Calu3 (cell line): ENCODE measurements at places on chromosomes 3 and 15.

DNA sequence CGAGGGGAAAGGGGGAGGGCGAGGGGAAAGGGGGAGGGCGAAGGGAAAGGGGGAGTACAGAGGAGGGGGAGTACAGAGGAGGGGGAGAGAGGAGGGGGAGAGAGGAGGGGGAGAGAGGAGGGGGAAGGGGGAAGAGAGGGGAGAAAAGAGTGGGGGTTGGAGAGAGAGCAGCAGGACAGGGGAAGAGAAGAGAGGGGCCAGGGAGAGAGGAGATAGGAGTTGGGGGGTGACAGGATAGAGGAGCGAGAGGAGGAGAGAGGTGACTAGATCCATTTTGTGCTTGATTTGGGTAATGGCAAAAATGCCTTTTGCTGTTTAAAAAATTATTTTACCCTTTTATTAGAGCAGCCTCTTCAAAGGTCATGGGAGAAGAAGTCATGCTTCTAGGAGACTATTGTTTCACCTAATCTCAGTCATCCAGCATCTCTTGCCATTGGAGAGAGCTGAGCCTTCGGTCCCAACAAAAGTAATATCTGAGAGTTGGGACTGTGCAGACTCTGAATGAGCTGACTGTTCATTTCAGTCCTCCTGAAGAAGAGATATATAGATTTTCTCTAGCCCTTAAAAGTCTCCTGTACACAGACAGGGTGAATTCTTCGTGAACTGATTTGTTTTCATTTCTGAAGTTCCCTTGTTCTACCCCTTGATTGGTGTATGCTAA lies 15.1 kb upstream of the TOP2B start:
- DNase-seq = no peak

GRCh38 chr15:100787567-100788417 lies 91.8 kb upstream of the ALDH1A3 start:
- no peak for DNase-seq

DNA sequence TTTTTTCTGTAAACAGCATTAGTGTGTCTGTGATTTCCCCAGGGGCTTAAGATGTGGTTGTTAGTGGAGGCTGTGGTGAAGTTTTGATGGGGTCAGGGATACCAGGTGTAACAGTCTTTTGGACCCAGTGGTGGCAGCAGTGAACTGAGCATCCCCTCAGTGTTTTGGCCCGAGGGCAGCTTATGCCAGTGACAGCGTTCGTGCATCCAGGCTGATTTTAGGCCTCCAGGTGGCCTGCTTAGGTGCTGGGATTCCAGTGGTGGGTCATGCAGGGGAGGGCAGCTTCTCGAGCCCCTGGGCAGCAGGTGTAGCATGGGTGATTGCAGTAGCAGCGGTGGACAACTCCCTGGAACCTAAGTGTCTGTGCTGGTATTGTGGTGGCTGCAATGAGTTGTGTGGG lies 29.2 kb downstream of the STT3B start:
- no peak for DNase-seq

DNA sequence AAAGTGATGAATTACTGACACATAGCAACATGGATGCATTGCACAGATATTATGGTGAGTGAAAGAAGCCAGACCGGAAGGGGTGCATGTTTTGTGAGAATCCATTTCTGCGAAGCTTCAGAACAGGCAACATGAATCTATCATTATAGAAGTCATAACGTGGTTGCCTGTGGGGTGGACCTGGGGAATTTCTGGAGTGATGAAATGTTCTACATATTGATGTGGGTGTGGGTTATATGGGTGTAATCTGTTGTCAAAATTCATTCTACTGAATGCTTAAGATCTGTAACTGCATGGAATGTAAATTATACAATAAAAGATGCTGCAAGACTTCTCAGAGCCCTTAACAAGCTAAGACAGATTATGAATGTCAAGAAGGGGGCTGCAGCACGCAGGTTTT lies 25.2 kb upstream of the TSPAN3 start:
- DNase-seq = no peak

- DNase-seq = no peak
Measured at GRCh38 chr3:169551646-169552045, 111.9 kb downstream of the MECOM start.

DNA sequence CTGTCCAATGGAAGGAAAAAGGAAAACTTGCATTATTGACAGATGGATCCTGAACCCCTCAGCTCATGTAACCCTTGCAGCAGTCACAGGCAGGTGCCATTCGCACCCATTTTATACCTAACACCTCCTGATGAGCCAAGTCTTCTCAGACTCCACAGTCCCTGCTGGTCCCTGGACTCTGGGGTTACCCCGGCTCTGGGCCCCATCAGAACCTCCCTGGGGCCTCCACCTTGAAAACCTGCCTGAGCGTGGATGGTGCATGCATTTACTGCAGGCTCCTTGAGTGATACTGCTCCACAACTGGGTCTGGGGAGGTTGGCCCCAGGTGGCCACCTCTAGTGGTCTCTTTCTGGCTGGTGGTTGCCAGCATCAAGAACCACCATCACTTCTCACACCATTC lies 15.9 kb upstream of the DOCK3 start:
- no peak for DNase-seq

- DNase-seq = peak; percentile 38
Measured at GRCh38 chr3:72887705-72888545, at the start of gene GXYLT2. TSS of gene GXYLT2 (plus strand) at chr3:72888046. CDS start at chr3:72888234, 188 bp downstream.

DNA sequence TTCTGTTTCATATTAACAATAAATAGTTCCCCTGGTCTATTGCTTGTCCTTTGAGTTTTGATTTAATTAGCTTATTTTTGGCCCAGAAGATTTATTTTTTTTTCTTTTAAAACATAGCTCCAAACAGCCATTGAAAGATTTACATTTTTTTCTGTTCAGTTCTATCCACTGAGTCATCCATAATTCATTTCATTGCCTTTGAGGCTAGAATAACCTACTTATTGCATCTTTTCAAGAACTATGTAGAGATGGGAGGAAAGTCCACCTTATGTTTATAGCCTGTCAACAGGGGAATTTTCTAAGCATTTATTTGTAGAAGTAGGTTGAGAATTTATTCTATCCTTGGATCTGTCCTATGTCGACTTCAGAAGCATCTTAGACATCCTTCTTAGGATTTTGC lies 53.4 kb upstream of the CHD2 start:
- DNase-seq = no peak

DNA sequence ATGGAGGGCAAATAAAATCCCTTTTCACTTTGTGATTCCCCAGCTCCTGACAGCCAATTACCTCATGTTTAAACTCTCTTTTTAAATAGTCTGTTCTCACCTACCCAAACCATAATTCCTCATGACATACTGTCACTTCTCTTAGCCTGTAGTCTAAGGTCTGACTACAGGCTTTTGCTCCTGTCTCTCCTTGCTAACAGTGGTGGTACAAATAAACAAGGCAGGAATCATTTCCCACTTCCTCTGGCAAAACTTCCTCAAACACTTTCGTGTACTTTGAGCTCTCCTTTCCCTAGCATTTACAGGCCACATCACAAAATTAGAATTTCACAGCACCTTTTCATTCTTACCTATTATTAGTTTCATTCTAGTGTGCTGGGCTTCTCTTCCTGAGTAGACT lies 51.8 kb downstream of the ATP8B4 start:
- DNase-seq = no peak

GRCh38 chr3:112366522-112366921 lies 33.6 kb downstream of the CD200 start:
- DNase-seq = no peak

DNA sequence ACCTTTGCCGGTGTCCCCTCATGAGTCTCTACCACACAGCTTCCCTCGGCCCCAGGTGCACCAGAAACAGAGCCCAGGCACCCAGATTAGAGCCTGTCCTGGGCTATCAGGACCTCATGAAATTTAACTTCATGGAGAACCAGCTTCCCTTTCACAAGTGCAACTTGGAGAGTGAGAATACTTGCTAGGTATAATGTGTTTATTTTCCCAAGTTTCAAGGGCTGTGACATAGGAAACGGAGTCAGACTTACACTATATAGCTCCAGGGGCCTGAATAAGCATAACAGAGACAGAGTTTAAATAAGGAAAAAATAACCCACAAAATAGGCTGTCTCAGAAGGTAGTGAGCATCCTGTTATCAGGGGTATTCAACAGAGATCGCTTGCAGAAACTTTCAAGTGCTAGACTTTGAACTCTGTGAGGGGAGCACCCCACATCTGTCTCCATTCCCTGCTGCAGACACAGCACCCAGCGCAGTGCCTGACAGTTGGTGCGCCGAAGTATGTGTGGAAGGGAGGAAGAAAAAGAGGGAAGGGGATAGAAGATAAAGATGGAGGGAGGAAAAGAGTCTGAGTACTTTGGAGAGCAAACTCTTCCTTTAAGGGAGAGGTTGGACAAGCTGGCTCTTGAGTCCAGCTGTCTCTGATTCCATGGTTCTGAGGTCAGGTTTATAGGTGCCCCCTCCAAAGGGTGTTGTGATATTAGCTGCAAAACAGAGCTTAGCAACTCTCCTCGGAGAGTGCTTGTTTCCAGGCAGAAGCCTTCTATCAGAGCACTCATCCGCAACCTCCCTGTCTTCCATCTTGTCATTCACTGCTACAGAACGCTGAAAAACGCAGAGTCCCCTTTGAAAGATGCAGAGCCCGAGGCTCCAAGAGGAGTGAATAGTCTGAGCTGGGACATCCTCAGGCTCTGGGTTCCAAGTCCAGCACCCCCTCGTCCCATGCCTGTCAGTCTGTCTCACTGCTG lies 84.8 kb downstream of the CPN2 start:
- no peak for DNase-seq

- DNase-seq = no peak
Measured at GRCh38 chr15:101175401-101175800, 76.4 kb downstream of the CHSY1 start.

- DNase-seq = no peak
Measured at GRCh38 chr15:89143503-89144162, 55.4 kb downstream of the ABHD2 start.

DNA sequence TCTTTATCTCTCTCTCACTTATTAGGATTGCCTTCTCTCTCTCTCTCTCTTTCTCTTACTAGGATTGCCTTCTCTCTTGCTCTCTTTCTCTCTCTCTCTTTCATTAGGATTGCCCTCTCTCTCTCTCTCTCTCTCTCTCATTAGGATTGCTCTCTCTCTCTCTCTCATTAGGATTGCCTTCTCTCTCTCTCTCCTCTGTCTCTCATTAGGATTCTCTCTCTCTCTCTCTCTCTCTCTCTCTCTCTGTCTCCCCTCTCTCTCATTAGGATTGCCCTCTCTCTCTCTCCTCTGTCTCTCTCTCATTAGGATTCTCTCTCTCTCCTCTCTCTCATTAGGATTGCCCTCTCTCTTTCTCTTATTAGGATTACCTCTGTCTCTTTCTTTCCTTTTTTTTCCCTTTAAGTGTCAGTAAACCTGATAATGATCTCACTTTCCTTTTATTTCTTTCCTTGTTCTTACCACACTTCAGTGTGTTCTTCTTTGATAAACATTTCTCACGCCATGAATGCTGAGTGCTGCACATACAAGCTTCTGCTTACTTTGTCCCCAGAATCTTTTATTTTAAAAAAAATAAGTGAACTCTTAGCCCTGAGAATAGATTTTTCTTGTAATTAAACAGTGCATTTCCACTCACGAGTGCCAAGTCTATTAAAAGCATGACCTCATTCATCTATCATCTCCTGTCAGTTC lies 243.4 kb upstream of the TBC1D5 start:
- DNase-seq = no peak

DNA sequence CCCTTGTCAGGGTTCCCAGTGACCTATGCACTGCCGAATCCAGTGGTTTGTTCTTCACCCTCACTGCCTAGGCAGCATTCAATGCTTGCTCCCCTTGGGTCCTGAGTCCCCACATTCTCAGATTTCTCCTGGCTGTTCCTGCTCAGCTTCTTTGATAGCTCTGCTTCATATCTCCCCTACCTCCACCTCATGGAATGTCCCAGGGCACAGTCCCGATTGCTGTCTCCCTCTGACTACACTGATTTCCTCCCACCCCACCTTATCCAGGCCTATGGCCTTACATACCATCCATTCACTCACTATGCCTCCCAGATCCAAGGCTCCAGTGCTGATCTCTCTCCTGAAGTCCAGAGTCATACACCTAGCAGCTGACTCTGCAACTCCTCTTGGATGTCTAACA lies 1.5 kb upstream of the CDHR4 start:
- DNase-seq = no peak

GRCh38 chr3:170858599-170858998 lies 11.4 kb downstream of the RPL22L1 start:
- DNase-seq = no peak

DNA sequence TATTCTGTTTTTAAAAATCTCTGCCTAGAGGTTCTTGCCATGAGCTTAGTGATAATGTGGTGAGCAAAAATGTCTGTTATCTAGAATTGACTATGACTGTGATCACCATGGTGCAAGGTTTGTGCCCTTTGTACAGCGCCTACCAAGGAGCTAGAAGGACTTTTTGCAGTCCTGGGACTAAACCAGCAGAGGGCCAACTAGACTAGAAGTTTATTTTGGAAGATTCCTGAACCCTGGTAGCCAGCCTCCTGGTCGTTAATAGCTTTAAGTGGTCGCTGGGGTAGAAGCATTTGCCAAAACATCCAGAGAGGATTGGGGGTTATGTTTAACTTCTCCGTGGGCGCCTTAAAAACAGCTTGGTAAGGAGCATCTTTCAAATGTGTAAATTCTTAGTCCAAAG lies 7.8 kb downstream of the SCG5 start:
- DNase-seq = no peak

DNA sequence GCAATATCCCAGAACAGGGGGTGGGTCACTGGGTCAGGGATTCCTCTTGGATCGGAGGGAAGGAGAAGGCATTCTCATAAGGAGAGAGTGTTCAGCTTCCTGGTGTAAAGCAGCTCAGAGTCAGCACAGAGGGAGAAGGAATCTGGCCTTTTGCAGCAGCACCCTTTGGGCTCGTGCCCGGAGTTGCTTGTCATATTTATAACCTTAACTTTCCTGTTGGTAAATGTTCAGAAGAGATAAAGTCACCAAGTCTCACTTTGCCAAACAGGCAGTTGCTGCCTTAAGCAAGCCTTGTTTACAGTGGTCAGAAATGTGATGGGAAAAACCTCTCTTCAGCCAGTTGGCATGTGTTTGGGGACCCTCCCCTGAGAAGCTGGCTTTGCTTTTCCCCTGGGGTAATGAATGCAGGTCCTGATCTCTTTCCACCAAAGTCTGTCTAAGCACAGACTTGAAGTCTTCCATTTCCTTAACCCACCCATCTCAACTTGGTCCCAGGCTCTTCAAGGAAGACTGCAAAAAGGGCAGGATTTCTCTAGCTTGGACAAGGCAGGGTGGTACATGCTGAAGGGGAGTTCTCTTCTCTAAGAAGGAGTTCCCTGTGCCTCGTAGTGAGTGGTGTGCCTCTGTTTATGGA lies 206.9 kb upstream of the BHLHE40 start:
- no peak for DNase-seq

DNA sequence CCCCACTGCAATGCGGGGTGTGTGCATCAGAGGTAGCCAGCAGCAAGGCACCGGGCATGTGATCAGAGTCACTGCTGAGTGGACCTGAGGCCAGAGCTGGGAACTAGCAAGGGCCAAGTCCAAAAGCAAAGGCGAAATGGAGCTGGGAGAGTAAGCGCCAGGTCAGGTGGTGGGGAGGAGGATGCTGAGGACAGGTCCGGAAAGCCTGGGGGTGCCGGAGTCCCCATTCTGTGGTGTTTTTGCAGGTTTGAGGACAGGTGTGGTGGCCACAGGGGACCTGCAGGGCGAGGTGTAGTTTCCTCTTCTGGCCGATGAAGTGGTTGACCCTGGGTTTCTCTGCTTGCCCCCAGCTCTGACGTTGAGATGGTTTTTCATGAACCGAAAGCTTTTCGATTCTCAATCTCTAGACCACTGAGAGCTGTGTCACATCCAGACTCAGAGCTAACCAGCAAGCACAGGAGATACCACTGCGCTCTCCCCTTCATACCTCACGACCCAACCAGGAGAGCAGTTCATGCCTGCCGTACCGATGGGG lies 35.0 kb upstream of the HES1 start:
- no peak for DNase-seq
